Activated T-helper 1 cell treated with Interleukin-2 at 50 U/mL for 16 hours (primary cell): ENCODE measurements at places on chromosomes 3 and 15.

- no peak for DNase-seq
Observed at GRCh38 chr3:26345613-26346012, 277.0 kb upstream of the LRRC3B start.

- DNase-seq, result no peak
Observed at GRCh38 chr3:124823206-124823605, 64.0 kb downstream of the ITGB5 start.

- no peak for DNase-seq
Observed at GRCh38 chr3:172082269-172082668, 42.9 kb downstream of the FNDC3B start.

- DNase-seq, result no peak
Observed at GRCh38 chr15:75902129-75902557, 1.5 kb upstream of the FBXO22 start.

DNA sequence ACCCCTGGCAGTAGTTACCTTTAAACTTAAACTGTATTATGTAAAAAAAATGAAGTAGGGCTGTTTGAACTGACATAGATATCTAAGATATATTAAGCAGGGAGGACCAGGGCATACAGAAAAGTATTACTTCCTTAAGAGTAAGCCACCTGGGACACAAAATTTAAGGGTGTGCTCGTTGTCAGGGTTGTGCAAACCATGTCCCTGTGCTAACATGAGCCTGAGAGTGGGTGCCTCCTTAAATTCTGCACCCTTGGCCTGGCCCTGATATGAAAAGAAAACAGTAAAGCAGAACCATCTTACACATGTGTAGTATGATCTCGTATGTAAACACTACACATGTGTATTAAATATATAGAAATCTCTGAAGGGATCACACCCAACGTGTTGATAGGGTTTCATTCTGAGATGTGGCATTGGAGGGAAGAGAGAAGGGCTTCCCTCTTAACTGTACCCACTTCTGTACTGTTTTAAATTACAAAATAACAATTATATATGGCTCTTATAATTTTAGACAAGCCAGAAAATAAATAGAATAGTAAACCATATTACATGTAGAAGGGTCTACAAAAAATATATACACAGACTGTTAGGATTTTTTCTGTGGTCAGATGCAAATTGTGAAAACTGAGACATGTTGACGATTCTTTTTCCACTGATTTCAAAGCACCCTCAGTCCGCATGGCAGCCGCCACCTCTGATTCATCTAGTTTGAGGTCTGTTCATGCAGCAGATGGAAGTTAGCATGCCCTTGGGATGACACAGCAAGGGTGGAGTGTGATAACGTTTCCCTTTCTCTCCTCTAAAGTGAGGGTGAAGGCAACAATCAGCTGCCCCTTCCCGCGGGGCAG is 400.8 kb upstream of the PROK2 start:
- DNase-seq, result no peak

DNA sequence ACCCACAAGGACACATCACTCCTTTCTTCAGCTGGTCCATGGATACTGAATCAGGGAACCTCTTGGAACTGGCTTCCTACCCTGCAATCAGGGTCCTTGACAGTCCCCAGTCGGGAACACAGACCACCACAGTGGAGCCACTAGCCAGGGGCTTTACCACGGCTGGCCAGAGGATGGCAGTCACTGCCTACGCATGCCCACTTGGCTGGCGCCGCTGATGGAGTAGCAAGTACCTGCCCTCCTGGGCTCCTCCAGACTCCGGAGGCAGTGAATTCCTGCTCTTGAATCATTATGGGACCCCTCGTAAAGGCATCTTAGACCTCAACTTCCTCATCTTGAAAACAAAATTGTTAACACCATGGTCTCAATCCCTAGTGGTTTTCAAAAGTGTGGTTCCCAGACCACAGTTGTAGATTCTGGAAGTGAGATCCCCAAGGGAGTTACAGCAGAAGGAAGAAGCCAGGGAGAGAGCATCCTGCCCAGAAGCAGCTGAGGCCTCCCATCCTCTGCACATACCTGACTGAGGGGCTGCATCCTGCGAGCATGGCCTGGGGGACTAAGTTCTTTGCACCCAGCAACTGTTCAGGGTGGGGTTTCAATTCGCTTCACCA is 9.1 kb upstream of the SKIC8 start:
- no peak for DNase-seq

DNA sequence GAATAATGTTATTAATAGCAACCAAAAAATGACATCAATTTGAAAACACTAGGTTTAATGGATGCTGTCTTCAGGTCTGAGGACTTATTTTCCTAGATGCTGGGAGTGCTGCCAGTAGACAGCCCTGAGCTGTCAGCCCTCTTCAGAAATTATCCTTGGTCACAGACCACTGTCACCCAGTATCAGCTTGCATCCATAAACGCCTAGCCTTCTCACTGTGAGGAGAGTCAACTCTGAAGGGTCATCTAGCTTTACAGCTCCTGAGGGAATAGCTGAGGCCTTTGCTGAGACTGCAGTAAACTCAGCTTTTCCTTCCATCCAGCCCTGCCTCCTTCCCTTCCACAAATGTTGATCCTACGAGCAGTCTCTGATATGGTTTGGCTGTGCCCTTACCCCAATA is 19.4 kb upstream of the MNS1 start:
- DNase-seq, result no peak

- no peak for DNase-seq
Observed at GRCh38 chr3:107198581-107199181, 178.6 kb upstream of the CCDC54 start.

DNA sequence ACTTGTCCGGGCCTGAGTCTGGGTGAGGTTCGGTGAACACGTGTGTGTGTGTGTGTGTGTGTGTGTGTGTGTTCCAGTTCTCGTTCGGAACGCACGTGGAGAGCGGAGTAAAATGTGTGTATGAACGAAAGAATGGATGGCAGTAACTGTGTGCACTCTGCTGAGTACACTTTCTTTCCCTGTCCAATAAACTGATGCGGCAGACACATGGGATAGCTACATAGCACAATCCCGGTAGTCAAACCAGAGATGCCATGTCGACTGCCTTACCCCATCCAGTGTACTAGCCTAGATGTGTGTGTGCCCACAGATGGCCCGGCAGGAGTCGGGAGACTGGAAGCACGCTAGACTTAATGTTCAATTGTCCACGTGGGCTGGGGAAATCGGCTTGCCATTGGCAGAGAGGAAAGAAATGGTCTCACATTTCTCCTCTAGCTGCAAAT is 507 bp upstream of the GOLIM4 start:
- DNase-seq, result no peak

- no peak for DNase-seq
Observed at GRCh38 chr3:27585429-27585828, 101.2 kb upstream of the SLC4A7 start.

GRCh38 chr3:22175947-22176346 is 424.9 kb upstream of the ZNF385D start:
- DNase-seq, result no peak

- DNase-seq, result no peak
Observed at GRCh38 chr3:172283841-172284357, 164.4 kb downstream of the GHSR start.

GRCh38 chr3:49616491-49616941 is 57.6 kb upstream of the APEH start:
- no peak for DNase-seq

DNA sequence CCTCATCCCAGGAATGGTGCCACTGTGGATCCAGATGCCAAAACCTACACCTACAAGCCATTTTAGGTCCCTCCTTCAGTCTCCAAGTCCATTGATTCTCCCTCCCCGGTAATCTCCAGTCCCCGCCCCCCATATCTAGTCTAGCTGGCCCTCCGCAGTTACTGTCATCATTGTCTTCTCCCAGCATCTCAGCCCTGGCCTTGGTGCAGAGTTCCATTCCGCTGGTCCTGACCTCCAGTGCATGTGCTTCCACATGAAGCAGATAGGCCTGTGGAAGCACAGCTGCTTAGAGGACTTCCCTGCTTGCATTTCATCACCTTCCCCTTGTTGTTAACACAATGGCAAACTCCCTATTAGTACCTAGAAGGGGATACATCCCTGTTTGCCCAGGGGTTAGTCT is 331.8 kb downstream of the LRTM1 start:
- no peak for DNase-seq

DNA sequence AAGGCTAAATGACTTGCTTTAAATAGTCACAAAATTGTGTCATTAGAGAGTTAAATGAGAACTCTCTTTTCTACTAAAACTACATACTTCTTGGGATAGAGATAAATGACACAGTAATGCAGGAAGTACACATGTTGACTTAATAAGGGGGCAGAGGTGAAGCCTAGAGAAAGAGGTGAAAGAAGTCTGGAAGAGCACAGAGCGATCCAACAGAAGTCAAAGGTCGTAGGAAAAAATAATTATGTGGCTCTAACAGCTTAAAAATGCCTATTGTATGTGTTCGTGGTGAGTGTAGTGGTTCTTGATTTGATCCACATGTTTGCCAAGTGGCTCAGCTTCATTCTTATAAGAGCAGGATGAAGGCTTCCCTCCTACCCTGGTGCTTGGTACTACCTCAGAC is 61.7 kb downstream of the TMEM212 start:
- DNase-seq, result no peak

DNA sequence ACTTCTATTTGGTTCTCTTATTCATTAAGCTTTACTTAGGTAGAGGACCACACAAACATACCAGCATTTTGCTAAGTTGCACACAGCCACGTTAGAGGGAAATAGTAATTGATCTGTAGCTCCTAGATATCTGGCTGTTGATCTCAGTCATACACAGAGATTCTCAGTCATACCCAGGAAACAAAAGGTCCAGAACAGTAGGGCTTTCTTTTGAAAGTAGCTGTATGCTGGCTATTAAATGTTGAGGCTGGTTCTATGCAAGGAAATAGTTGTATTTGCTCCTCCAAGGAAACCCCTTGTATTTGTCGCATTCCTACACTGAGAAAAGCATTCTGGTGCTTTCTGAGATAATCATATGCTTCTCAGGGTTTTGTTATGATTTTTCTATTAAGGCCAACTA is 523.8 kb downstream of the SOX2 start:
- no peak for DNase-seq

- no peak for DNase-seq
Observed at GRCh38 chr15:75835990-75836958, 7.0 kb upstream of the UBE2Q2 start.

DNA sequence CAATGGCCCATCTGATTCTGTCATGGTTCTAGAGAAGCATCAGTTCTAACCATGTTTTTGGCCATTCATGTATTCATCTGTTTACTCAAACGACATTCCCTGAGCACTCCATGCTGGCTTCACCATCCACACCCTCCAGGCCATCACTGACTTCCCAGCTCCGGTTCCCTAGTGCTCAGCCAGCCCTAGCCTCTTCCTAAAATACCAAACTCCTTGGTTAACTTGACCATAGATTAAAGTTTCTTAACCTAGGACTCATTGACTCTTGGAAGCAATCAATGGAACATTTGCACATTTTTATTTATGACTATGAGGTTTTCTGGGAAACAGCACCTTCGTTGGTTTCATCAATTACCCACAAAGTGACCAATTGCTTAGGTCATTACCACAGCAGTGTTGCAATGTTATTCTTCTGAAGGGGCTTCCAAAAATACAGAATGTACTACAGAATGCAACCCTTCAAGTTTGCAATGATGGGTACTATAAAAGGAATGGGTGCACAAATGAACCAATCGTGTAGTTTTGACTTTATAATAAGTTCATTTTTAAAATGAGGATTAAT is 27.2 kb upstream of the SLC25A36 start:
- DNase-seq, result no peak

DNA sequence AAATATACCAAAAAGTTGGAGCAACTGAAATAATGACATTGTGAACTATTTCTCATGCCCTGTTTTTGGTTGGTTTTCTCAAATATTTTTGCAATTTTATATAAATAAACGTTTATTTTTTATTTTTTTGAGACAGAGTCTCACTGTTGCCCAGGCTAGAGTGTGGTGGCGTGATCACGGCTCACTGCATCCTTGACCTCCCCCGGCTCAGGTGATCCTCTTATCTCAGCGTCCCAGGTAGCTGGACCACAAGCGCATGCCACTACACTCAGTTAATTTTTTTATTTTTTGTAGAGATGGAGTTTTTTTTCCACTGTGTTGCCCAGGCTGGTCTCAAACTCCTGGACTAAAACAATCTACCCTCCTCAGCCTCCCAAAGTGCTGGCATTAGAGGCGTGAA is 45.6 kb downstream of the YEATS2 start:
- DNase-seq, result no peak

DNA sequence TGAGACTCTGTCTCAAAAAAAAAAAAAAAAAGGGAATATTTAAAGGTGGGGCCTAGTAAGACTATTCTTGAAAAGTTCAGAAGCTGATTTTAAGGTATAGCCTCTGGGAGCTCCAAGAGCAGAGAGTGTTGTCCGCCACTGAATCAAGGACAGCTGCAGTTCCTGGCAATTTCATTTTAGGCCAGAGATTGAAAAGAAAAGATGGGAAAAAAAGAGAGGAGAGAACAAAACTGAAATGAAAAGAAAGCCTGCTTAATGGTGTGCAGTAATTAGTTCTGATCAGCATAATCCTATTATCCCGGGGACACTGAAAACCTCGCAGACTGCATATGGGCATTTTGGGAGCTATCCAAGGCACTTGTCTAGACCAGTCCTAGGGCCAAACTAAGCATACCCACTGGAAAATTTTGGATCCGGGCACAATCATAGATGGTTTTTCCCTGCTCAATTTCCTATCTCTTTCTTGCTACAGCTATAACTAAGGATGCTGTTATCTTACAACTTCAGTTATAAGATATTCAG is 43.2 kb downstream of the EHHADH start:
- no peak for DNase-seq

- no peak for DNase-seq
Observed at GRCh38 chr3:122356402-122356801, 26.6 kb downstream of the MIX23 start.

DNA sequence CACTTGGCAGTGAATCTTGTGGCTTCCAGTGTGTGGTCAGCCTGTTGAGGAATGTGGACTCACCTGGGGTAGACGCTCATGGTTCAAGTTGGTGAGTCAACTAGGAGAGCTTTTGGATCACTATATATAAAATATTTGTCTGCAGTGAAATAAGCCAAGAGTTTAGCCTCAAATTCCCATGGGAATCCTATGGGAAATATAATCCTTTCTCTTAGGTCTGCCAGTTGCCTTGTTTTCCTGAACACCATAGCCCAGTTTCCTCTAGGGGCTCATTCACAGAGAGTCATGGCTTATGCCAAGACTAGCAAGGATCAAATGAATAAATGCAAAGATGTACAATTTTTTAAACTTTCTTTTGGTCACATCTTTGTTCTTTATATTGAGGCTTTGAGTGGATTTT is 100.1 kb upstream of the NPHP3 start:
- no peak for DNase-seq
